Hippocampal formation (tissue), 2 donors: ENCODE measurements at places on chromosomes 16 and 17.

- no peak for DNase-seq
Measured at GRCh38 chr17:63042256-63042812, 76.3 kb downstream of the TANC2 start.

DNA sequence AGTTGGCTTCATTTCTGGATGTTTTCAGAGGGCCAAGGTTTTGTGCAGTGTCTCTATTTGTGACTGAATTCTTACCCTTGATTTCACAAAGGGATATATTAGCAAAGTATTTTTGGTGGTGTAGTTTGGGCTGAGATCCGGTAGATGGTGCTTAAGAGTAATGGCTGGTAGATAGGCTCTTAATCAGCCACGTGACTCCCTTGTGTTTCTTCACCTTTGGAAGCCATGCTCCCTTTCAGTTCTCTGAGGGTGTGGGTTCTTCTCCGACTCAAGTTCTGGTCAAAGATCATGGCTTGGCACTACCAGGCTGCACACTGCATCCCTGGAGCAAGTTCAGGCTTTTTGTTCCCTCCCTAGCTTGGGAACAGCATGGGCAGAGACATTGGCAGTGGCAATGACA is 887.3 kb downstream of the CDH8 start:
- no peak for DNase-seq

DNA sequence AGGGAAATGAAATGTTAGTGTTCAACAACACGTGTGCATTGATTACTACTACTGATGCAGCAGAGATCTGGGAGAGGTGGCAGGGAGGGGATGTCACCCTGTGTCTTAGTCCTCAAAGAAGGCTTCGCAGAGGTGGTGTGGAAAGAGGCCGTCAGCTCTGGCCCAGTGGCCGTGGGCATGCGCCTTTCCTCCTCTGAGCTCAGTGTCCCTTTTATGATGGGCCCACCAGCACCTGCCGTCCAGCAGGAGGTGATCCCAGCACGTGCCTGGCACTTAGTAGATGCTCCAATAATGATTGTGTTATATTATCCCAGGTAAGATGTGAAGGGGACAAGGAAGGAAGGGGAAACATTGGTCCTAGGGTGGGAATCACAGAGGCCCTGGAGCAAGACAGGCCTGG is 106.2 kb downstream of the CLEC16A start:
- DNase-seq = no peak

DNA sequence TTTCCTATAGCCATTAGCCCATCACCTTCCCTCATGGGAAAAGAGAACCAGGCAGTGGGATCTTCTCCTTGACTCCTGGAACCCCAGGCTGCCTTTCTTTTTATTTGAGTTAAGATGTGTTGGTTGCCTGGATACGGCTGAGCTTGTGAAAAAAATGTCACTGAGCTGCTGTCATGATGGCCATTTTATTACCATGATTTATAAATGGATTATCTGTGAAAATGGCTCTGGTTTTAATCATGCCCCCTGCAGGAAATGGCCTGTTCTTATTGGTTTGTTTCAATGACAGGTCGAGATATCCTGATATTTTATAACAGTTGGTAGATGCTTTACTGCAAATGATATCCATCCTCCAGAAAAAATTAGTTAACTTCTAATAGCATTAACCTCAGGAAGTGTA is 640.4 kb downstream of the CDH11 start:
- no peak for DNase-seq

GRCh38 chr17:2457913-2458312 is 53.8 kb downstream of the METTL16 start:
- no peak for DNase-seq

- no peak for DNase-seq
Measured at GRCh38 chr17:58693208-58693607, 806 bp downstream of the RAD51C start.

- DNase-seq = no peak
Measured at GRCh38 chr17:77323413-77324171, 182.8 kb downstream of the SEC14L1 start.

- DNase-seq = peak; percentile 59
Measured at GRCh38 chr16:68093816-68094613, 8.8 kb downstream of the NFATC3 start.

GRCh38 chr17:59492091-59492451 is 73.3 kb upstream of the DHX40 start:
- no peak for DNase-seq

DNA sequence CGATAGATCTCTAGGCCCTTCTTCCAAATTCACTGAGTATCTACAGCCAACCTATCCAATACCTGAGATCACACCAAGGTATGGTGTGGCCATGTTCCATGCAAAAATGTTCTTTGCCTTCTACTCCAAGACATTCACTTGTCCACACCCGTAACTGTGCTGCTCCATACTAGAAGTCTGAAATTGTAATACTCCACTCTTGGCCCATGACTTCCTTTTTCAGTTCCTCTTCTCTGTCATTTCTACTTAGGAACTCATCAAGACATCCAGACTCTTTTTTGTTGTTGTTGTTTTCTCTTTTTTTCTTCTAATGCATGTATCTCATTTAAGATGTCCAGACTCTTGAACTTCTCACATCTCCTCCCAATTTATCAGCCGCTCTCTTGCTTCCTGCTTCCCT is 42.5 kb upstream of the KSR1 start:
- DNase-seq = no peak

GRCh38 chr17:17448723-17449122 is 28.1 kb upstream of the MED9 start:
- no peak for DNase-seq

DNA sequence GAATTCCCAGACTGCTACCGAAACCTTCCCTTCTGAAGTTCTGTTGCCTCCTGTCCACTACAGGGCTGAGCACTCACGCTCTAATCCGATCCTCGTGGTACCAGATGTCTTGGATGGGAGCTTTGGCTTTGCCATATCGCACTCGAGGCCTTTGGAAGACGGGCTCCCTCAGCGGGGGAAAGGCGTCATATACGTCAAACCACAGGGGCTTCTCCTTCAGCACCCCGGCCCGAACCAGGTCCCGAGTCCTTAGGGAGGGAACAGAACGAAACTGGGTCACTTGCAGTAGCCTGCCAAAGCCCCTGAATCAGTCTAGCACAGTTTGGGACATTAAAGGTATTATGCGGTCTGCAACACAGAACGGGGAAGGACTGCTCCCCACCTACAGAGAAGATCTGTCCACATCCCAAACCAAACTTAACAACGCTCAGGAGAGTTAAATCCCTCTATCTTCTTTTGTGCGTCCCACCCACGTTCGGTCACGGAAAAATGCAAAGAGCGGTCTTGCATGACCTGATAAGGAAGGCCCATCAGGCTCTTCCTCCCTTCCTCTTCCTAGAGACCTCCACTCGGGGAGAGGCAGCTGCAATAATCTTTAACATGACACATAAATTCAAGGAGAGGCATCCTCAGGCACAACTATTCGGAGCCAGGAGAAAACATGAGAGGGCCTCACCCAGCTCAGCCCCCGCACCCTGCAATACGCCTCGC is 526 bp downstream of the MRPS23 start:
- DNase-seq = no peak

GRCh38 chr16:11205754-11206581 is 50.0 kb downstream of the SOCS1 start:
- no peak for DNase-seq

- no peak for DNase-seq
Measured at GRCh38 chr16:31486045-31486444, 3.1 kb downstream of the SLC5A2 start.

DNA sequence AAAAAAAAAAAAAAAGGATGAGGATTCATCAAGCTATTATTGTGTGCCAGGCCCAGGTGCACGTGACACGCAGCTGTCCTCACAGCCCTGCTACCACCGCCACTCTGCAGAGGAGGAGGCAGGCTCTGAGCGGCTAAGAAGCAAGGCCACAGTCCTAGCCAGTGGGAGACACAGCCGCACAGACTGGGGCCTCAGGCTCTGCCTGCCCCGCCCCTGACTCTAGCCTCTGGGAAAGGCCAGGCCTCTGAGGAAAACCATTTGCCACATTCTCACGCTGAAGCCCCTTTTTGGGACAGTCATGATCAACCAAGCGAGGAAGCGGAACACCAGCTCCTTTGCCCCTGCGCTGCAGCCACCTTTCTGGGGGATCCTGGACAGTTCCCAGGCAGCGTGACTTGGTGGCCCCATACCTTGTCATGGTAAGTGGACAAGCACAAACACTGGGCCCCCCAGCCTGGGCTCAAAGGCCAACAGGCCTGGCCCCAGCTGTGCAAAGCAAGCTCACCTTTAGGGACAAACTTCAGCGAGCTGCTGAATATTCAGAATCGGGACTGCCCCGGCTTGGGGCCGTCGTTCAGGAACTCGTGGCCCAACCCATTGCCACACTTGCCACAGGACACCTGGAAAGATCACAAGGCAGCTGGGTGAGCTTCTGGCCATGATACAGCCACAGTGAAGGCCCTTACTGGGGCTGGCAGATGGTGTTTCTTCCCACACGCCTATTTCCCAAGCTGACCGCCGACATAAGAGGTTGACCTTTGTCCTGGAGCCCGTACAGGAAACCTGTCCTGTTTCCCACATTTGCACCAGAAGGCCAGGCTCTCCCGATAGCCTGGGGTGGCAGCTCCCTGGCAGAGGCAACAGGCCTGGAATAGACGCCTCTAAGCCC is 2.5 kb downstream of the MSRB1 start:
- DNase-seq = no peak

- no peak for DNase-seq
Measured at GRCh38 chr17:69401251-69401650, 13.2 kb upstream of the MAP2K6 start.

DNA sequence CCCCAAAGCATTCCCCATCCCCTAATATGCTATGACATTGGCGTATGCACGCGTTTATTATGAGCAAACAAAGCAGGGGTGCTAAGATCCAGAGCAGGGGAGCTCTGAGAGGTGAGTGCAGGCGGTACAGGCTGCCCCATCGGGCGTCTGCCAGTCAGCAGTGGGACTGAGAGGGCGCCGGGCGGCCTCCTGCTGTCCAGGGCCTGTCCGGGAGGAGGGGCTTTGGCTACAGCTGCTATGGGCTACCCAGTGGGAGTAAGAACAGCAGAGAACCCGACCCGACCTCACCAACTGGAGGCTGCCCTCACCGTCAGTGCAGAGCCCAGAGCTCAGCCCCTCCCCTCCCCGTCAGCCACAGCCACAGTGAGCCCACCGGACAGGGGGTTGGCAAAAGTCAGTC is 18.5 kb upstream of the AATK start:
- DNase-seq = no peak

DNA sequence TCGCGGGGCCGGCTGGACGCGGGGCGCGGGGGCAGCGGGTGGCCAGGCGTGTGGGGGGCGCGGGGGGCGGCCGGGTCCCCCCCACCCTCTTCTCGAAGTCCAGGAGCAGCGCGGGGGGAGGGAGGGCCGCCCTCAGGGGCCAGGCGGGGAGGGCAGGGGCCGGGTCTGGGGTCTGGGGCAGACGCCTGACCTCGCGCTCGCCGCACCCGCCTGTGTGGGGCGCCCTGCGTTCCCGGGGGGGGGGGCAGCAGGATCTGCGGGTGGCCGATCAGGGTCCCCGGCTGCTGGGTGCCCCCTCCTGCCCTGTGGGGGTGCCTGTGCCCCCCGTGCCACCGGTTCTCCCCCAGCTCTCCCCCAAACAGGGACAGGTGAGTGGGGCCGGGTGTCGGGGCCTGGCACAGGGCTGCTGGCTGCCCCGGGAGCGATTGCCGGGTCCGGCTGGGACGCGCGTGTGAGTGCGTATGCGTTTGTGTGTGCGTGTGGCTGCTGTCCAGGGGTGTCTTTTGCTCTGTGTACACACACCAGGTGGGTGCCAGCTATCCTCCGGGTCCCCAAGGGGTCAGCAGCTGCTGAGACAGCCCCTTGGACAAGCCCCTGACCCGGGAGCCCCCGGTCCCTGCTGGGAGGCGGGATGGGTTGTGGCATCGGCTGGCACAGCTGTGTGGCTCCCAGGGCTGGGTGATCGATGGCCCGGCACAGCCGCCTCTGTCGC is 663 bp downstream of the PRR35 start:
- no peak for DNase-seq

DNA sequence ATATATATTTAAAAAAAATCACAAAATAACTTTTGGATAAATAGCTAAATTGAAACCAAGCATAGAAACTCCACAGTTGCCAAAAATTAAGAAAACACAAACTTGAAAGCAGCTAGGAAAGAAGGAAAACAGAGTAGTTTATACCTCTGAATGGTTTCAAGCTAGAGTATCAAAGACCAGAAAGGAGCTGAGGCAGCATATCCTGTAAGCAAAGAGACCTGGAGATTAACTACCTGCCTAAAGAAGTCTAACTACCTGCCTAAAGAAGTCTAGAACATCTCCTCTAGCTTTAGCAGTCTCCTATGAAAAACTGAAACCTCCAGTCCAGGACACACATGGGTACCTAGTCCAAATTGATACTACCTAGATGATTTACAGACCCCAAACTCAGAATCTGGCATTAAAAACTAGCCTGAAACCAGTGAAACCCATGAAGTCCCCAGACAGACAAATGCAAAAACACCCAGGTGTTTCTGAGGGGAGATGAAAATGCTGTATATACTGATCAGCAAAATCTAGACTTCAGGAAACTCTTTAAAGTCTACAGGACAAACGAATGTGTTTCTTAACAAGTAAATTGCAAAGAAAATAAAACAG is 17.6 kb downstream of the APPBP2 start:
- DNase-seq = no peak

DNA sequence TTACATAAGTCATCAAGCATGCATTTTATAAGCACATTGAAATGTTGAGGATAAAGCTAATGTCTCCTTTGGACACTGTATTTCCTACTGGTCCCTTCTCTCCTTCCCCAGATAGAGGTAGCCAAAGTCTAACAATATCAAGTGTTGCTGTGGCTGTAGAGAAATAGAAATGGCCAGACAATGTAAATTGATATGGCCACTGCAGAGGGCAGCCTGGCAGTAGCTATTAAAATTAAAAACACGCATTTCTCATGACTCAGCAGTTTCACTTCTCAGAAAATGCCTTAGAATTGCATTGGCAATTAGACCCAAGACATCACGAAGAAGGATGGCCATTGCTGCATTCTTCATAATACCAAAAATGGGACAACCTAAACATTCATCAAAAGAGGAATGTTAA is 46.8 kb upstream of the MRTFB start:
- no peak for DNase-seq

DNA sequence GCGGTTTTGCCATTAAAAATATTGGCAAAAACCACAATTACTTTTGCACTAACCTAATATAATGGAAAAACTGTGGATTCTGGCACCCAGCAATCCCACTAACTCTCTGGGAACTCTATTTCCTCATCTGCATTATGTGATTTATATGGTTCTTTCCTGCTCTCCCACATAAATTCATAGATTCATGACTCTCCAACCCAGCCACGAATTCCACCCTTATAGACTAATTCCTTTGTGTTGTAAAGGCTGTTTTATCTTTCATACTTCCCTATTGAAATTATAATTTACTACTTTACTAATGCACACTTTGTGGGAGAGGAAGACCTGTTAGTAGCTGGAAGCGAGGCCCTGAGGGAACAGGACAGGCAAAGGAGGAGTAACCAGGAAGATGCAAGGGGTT is 88.4 kb upstream of the GNAO1 start:
- no peak for DNase-seq

- DNase-seq = no peak
Measured at GRCh38 chr16:23373436-23374219, 71.5 kb downstream of the SCNN1B start.

GRCh38 chr17:78325076-78325687 is 34.7 kb downstream of the SOCS3 start:
- no peak for DNase-seq

- no peak for DNase-seq
Measured at GRCh38 chr17:72379516-72379915, 258.7 kb downstream of the SOX9 start.

GRCh38 chr16:31141489-31142108 is 6.1 kb upstream of the PRSS8 start:
- no peak for DNase-seq

GRCh38 chr16:48680881-48681280 is 70.9 kb upstream of the N4BP1 start:
- no peak for DNase-seq
